ENCODE measurements at places on chromosomes 3 and 15.

- DNase-seq, result no peak
Measured at GRCh38 chr3:48402281-48402732, 27.6 kb downstream of the PLXNB1 start.

- no peak for DNase-seq
Measured at GRCh38 chr3:140843656-140844055, 98.0 kb upstream of the SLC25A36 start.

DNA sequence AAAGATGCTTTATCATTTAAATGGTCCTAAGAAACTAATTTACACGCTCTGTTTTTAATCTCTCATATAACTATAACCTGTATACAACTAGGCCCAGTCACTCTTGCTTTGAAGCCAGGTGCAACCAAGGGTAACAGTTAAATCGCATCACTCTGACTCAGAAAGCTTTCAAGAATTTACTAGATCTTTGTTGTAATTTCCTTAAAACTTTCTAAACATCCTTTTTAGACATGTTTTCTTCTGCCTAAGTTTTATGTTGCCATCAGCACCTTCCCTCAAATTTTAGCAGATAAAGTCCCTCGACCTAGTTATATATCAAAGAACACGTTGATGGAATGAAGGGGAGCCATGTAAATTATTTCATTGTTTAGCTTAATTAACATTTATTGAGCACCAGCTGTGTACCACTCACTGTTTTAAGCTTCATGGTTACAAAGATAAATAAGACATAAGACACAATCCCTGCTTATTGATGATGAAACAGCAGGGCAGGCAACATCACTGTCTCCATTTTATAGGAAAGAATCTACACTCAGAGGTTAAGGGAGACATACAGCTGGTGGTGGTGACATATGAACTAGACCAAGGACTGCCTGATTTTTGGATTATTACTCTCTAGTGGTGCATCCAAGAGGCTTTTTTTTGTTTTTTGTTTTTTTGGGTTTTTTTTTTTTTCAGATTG, 101.0 kb downstream of the CD200R1L start:
- no peak for DNase-seq

- no peak for DNase-seq
Measured at GRCh38 chr15:44596511-44597010, 59.6 kb downstream of the EIF3J start.

DNA sequence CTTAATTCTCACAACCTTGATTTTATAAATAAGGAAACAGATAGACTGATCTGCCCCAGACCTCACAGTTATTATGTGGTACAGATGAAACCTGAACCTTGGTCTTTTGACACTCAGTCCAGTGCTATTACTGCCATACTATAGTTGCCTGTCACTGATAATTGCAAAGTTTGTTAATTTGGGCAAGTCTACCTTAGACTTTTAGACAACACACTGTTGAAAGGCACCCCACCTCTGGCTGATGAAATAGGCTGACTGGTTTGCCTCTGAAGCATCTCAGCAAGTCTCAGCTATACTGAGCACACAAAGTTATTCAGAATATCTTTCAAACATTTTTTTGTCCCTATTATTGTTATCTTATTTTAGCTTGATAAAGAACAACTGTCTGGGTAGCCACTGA, 53.1 kb upstream of the MAP4 start:
- no peak for DNase-seq

GRCh38 chr3:147153830-147154539, 252.4 kb downstream of the ZIC4 start:
- no peak for DNase-seq

DNA sequence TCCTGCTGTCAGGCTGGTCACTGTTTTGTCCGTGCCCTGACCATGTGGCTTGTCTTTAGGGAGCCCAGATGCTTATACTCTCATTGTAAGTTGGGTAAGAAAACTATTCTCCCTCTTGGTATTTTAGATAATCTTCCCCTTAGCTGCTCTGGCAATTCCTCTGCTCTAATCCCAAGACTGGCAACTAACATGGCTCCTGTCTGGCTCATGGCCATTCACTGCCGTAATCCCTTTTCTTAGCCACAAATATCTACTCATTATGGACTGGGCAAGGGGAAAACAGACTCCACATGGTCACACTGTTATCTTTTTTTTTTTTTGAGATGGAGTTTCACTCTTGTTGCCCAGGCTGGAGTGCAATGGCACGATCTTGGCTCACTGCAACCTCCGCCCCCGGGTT, 38.8 kb downstream of the TYRO3 start:
- no peak for DNase-seq

- no peak for DNase-seq
Measured at GRCh38 chr3:158453865-158454264, 117.1 kb upstream of the MLF1 start.

- no peak for DNase-seq
Measured at GRCh38 chr3:191269289-191270085, 59.7 kb upstream of the CCDC50 start.

DNA sequence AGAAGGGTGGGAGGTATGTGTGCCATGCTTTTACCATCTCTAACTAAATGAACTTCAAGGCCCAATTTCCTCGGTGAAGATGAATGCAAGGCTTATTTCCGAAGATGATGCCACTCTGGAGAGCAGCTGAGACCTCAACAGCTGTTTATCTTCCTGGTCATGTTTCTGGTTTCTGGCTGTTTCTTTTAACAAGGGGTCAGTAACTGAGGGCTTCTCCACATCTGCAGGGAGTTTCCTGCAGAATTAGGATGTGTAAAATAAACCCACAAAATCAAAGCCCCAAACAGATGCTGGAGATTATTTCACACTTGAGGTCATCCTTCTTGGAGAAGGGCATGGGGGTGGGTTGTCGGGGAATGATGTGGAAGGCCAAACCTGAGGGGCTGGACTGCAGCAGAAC, 220.3 kb downstream of the THSD4 start:
- no peak for DNase-seq

DNA sequence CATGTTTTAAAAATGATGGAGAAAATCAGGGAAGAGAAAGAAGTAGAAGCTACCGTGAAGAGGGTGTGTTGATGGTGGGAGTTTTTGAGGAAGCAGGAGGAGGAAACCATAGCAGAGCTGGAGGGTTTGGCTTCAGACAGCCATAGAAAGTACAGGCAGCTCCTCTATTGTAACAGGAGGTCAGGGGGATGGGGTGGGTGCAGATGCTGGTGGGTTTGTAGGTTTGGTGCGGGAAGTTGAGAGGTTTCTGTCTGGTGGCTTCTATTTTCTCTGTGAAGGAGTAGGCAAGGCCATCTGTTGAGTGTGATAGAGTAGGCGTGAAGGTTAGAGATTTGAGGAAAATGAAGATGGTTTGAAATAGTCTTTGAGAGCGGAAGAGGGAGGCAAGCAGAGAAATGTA, 97.7 kb upstream of the TBC1D5 start:
- DNase-seq, result no peak

DNA sequence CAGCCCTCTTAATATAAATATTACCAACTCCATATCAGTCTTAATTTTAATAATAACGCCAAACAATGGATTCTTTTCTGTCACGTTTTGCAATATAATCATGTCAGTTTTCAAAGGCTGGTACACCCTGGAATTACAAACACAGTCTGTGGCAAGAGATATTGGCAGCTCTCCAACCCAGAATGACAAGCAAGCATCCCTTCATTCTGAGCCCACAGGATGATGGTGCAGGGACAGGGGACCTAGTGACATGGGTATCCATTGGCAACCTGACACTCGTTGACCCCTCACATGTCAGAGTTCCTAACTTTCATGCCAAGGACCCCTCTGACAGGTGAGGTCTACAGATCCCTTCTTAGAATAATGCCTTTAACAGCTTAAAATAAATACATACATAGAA, 154.5 kb upstream of the TSC22D2 start:
- peak; percentile 28 for DNase-seq

DNA sequence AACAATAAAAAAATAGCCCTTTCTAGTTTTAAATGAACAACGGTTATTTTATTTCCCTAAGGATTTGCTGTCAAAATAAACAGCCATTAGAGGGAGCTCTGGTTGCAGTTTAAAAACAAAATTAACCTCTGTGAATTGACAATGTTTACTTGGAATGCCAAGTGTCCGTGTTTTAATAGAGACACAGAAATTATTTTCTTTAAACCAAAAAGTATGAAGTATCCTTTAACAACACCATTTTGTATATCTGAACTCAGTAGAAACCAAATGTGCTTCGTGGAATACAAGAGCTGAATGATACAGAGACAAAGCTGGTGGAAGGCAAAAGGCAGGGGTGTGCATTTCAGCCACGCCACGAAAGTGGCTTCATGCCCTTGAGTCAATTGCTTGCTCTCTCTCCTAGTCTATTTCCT, 74.4 kb downstream of the MOBP start:
- DNase-seq, result peak; percentile 56

- DNase-seq, result no peak
Measured at GRCh38 chr15:98996169-98996568, 11.4 kb downstream of the PGPEP1L start.
